ENCODE measurements at places on chromosomes 3 and 15.

- no peak for DNase-seq
These were observed 626 bp upstream of the PTPRG start for GRCh38 chr3:61560517-61561373.

DNA sequence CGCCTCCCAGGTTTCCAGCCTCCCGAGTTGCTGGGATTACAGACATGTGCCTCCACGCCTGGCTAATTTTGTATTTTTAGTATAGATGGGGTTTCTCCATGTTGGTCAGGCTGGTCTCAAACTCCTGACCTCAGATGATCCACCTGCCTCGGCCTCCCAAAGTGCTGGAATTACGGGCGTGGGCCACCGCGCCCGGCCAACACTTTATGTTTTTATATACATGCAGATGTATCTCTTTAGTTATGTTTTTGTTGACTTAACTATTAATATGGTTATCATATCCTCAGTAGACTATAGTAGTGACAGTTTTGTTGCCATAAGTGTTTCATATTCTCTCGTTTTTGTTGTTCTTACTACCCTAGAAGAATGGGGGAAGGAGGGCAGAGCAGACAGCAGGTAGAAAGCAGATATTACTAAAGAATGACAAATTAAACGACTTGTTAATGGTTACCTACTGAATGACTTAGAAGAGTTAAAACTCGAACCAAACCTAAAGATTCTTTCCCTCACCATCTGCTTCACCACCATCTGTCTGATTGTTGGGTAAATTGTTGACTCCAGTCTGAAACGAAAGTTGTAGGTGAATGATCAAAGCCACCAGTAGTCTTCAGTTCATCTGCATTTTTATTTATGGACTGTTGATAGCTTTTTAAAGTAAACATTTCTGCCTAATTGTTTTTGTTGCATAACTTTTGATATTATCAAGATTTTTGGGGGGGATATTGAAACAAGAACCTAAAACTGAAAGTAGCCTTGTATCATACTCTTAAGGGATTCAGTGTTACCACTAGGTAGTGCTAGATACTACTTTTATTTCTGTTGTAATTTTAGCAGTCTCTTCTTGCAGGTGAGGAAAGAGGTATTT is 89.3 kb downstream of the RASA2 start:
- DNase-seq = no peak

- no peak for DNase-seq
These were observed 3.4 kb upstream of the LMLN start for GRCh38 chr3:197956626-197956988.

DNA sequence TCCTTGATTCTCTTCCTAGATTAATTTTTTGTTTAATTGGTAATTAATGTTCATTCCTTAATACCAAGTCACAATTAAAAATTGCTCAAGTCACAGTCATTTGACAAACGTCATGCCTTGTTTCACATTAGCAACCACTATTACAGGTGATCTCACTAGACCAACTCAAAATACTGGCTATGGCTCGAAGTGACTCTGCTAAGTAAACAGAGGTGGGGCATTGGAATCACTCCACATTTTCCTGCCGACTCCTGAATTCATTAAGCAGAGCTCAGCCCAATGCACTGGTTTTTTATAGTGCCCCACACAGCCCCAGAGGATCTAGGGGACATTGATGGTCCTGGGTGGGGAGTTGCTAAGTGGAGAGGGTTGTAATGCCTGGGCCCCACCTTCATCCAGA is 201.2 kb upstream of the NSMCE3 start:
- no peak for DNase-seq

DNA sequence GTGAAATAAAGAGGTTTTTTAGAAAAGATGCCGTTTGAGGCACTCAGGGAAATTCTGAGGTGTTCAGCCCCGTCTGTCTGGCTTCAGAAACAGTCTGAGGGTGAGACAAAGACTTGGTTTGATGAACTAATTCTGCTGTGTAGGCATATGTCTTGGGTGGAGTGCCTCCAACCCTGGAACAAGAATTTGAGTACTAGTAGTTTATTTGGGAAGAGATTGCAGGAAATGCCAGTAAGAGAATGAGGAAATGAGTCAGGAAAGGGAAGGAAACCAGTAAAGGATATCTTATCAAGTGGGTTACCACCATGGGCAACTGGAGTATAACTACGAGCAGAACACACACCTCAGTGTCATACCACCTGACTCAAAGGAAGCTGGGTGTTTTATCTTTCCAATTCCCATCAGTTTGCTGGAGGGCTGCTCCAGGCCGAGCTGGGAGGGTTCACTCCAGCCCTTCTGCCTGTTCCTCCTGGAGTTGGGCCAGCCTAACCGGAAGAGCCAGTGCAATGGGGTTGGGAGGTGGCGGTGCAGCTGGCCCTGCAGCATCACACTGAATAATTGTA is 75.3 kb downstream of the TGFBR2 start:
- no peak for DNase-seq

DNA sequence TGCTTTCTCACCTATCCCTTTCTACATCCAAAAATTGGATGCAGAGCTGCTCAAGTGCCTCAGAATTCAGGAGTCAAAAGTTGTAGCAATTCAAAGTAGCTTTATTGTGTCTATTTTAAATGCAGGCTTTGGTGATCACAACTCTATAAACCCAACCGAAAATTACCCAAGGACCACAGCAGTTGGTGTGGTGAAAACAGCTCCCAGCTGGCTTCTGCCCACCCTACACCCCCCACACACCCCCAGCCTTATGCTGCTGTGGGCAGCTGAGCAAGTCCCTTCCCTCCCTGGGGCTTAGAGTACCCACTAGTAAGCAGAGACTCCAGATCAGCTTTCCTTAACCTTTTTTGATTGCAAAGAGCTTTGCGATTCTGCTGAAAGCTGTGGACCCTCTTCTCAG is 5.8 kb upstream of the HES1 start:
- no peak for DNase-seq

- DNase-seq = no peak
These were observed 364.4 kb upstream of the ARHGEF26 start for GRCh38 chr3:153756816-153757215.

DNA sequence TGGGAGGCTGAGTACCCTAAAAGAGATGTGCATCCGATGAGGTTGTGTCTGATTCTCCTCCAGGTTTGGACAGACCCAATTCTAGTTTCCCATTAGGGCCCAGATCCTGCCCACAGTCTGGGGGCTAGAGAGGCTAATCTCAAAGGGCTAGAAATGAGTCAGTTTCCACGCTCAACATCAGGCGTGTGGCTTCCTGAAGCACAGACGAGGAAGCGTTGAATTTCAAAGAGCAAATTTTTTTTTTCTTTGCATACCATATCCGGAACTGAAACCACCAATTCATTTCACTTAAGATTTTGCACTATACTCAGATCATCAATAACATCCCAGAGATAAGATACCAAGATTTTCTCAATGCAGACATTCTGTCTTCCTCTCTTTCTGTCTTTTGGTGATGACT is 173.8 kb upstream of the BCL6 start:
- peak; percentile 16 for DNase-seq

GRCh38 chr3:195577645-195578177 is 6.0 kb downstream of the APOD start:
- DNase-seq = no peak

DNA sequence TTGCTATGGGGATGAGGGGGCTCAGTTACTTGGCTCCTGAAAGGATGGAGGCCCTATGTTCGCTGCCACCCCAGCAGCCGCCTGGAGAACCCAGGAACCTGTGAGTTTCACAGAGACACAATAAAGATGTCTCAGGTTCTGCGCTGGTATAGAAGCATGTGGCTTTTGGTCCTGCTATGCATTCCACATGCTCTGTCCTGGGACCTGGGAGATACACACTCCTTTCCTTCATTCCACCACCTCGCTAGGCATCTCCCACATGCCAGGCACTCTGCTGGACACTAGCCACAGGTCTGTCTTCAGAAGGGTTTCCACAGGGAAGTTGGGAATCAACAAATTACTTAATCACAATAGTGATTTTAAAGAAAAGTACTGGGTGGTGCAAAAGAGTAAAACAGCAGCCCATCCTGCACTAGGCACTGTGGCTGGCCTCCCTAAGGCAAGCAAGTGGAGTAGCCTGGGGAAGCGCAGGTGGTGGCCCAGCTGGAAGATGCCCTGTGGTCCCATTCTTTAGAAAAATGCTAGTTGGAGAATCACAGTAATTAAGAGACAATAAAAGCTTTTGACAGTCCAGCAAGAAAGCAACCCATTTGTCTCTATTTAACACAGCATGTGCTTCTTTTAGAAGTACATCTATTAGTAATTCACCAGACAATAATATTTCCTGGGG is 408.9 kb upstream of the WNT5A start:
- DNase-seq = no peak

GRCh38 chr3:78736863-78737262 is 1030.9 kb downstream of the ROBO1 start:
- DNase-seq = no peak

GRCh38 chr15:39407116-39407515 is 173.8 kb upstream of the THBS1 start:
- DNase-seq = no peak

- DNase-seq = no peak
These were observed 46.9 kb downstream of the NFKBIZ start for GRCh38 chr3:101896083-101896757.

DNA sequence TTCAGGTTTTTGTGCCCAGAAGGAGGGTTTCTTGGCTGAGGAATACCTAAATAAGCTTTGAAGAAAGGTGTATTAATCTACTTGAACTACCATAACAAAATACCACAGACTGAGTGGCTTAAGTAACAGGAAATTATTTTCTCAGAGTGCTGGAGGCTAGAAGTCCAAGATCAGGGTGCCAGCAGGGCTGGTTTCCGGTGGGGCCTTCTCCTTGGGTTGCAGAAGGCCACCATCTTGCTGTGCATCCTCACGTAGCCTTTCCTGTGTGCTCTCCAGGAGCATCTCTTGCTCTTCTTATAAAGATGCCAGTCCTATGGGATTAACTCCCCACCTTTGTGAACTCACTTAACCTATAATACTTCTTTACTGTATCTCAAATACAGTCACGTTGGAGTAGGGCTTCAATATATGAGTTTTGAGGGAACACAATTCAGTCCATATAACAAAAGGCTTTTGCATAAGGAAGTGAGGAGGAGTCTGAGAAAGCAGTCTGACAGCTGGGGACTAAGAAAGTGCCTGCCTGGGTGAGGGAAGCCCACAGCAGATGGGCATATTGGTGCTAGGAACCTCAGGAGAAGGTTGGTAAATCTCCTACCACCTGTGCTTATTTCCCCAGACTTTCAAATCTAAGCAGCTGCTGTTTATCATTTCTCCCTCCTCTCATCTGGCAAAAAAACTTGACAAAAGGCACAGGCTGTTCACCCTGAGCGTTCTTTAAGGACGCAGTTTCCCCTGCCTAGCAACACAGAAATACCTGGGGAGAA is 89.6 kb upstream of the CBLB start:
- no peak for DNase-seq

DNA sequence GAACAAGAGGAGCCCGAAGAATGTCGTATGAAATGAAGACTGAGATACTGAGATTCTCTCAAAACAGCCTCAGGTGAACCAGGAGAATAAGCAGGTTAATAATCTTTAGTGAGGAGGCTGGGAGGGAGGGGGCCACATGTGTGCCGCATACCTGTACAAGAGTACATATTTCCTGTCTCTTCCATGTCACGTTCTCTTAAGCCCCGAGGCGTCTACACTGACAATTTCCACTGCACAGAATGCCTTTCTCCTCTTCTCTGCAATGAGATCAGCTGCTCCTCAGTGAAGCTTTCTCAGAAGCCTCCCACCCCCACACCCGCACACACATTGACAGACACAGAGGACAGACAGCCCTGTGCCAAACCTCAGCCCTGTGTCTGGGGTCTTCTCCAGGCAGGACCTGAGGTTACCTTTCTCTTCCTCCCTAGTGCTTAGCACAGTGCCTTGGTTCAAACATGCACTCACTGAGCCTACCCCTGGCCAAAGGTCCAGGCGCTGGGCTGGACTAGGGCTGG is 55.4 kb downstream of the PDZRN3 start:
- DNase-seq = no peak

- no peak for DNase-seq
These were observed 33.2 kb downstream of the SIDT1 start for GRCh38 chr3:113565555-113565954.

DNA sequence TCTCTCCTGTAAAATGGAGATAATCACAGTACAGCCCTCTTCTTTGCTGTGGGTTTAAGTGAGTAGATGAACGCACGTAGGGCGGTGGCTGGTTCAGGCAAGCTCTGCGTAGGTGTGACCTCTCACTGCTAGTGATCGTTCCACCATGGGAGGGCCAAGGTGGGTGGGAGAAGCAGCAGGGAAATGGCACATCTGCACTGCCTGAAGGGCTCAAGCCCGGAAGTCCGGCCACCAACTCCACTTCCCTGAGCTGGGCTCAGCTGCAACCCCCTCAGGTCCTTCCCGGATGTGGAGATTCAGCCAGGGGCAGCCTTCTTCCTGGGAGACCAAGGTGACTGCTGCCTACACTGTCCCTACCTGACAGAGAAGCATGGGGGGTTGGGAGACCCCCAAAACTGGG is 102.9 kb downstream of the ADCY5 start:
- DNase-seq = no peak

DNA sequence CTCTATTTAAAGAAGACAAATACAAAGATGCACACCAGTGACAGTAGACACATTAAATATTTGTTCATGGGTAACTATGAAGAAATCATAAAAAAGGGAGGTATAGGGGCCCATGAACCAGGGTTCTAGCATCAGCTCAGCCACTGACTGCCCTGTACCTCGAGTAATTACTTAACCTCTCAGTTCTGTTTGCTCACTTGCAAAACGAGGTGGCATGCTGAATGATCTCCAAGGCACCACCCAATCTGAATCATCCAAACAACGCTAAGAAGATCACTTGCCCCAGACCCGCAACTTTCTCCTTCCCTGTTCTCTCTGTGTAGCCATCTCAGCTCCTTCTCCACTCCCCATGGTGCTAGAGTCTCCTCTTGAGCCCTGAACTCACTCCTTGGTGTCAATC is 374.7 kb downstream of the VPS13C start:
- no peak for DNase-seq

Measured in T-helper 1 cell (primary cell).